ENCODE measurements at places on chromosomes 5 and 9.

- no peak for DNase-seq
These were observed 161.3 kb downstream of the LPAR1 start for GRCh38 chr9:110876929-110877328.

GRCh38 chr9:115262952-115263351, 145.0 kb upstream of the TNC start:
- DNase-seq, result no peak

DNA sequence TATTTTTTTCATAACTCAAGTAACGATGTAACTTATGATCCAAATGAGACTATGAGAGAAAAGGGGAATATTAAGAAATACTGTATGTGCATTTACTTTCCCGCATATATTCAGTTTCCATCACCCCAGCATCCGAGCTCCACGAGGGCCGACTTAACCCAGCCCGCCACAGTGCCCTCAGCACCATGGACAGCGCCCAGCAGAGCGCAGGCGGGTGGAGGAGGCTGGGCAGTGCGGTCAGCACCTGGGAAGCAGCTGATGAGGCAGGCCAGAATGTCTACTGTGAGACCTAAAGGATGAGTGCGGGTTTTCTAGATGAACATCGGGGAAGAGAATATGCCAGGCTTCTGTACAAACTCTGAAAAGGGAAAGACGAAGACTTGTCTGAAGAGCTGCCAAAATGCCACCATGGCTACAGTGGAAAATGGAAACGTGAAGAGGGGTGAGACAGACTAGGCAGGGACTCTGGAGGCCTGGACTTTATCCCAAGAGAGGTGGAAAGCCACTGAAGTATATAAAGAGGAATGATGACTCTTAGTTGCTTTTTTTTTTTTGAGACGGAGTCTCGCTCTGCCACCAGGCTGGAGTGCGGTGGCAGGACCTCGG, 34.5 kb upstream of the MED27 start:
- DNase-seq, result peak; percentile 22

DNA sequence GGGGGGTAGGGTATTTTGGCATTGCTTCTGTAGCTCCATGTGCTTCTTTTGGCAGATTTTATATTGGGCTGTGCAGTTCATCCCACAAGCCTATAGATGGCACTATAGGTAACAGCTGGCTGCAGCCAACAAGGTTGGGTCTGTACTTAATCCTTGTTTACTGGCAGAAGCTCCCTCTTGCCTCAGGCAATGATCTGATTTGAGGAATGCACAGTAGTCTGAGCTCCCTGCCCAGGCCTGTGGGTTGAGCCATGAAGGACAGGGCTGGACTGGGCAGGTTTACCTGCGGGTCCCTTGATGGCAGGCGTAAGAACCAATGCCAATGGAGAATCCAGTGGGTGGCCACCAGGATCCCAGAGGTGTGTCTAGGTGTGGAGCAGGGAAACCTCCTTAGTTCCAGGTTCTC, 11.7 kb upstream of the OR1J2 start:
- DNase-seq, result no peak
